Nephron progenitor cell (in vitro differentiated cells): ENCODE measurements at places on chromosomes 4 and X.

GRCh38 chr4:169313732-169314131, 43.0 kb upstream of the SH3RF1 start:
- H3K27ac ChIP-seq = no peak overlapping the region
- DNase-seq = no peak
- peaks cover 19% of the 10 kb centered on the region for H3K4me1 ChIP-seq
- H3K27me3 ChIP-seq = peaks cover 4% of the 10 kb centered on the region

GRCh38 chr4:75633846-75634245, 3.5 kb upstream of the CDKL2 start:
- no peak overlapping the region for H3K27ac ChIP-seq
- H3K4me1 ChIP-seq = peaks cover 39% of the 10 kb centered on the region
- no peak overlapping the region for H3K4me3 ChIP-seq
- H3K27me3 ChIP-seq = peaks cover 11% of the 10 kb centered on the region
- H3K36me3 ChIP-seq = peaks cover 1% of the 10 kb centered on the region

- no peak for DNase-seq
- H3K27me3 ChIP-seq = no peaks in the 10 kb centered on the region
- no peak overlapping the region for H3K4me3 ChIP-seq
- H3K4me1 ChIP-seq = no peaks in the 10 kb centered on the region
- no peak overlapping the region for H3K27ac ChIP-seq
Measured at GRCh38 chr4:79535516-79535915, 127.5 kb upstream of the GK2 start.

DNA sequence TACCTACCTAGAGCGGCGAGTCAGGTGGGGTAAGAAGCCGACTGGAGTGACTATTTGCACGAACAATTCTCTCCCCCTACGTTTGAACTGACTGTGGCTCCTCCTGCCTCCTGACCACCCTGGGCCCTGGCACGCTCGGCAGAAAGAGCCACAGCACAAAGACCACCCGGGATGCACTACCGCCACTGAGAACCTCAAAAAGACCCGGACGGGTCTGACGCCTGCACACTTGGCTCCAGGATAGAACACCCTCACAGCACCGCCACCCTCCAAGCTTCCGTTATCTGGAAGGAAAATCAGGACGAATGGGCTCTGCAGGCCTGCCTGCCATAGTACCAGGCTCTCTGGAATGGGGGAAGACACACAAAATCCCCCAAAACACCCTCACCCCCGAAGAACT, 2.2 kb downstream of the LRPAP1 start:
- H3K4me1 ChIP-seq = peaks cover 60% of the 10 kb centered on the region
- H3K27me3 ChIP-seq = peaks cover 17% of the 10 kb centered on the region
- no peak for DNase-seq
- peaks cover 10% of the 10 kb centered on the region for H3K36me3 ChIP-seq
- H3K4me3 ChIP-seq = peak overlapping the region; percentile 100

- no peak overlapping the region for H3K27ac ChIP-seq
- H3K27me3 ChIP-seq = no peaks in the 10 kb centered on the region
- no peaks in the 10 kb centered on the region for H3K36me3 ChIP-seq
- DNase-seq = no peak
- H3K4me1 ChIP-seq = peaks cover 6% of the 10 kb centered on the region
Measured at GRCh38 chr4:116882503-116882902, 202.9 kb downstream of the TRAM1L1 start.

- peaks cover 21% of the 10 kb centered on the region for H3K4me1 ChIP-seq
- no peak overlapping the region for H3K4me3 ChIP-seq
- no peak for DNase-seq
- no peaks in the 10 kb centered on the region for H3K36me3 ChIP-seq
- no peak overlapping the region for H3K27ac ChIP-seq
Measured at GRCh38 chr4:76439491-76439890, 4.5 kb downstream of the SHROOM3 start.

GRCh38 chrX:21437036-21437435, 62.8 kb downstream of the CNKSR2 start:
- no peaks in the 10 kb centered on the region for H3K27me3 ChIP-seq
- H3K36me3 ChIP-seq = no peaks in the 10 kb centered on the region
- no peaks in the 10 kb centered on the region for H3K4me1 ChIP-seq
- no peak overlapping the region for H3K27ac ChIP-seq
- H3K4me3 ChIP-seq = no peak overlapping the region
- no peak for DNase-seq

- no peak overlapping the region for H3K4me3 ChIP-seq
- H3K36me3 ChIP-seq = peaks cover 40% of the 10 kb centered on the region
- no peak for DNase-seq
- peaks cover 5% of the 10 kb centered on the region for H3K4me1 ChIP-seq
Measured at GRCh38 chrX:96752781-96753180, 68.1 kb downstream of the DIAPH2 start.

DNA sequence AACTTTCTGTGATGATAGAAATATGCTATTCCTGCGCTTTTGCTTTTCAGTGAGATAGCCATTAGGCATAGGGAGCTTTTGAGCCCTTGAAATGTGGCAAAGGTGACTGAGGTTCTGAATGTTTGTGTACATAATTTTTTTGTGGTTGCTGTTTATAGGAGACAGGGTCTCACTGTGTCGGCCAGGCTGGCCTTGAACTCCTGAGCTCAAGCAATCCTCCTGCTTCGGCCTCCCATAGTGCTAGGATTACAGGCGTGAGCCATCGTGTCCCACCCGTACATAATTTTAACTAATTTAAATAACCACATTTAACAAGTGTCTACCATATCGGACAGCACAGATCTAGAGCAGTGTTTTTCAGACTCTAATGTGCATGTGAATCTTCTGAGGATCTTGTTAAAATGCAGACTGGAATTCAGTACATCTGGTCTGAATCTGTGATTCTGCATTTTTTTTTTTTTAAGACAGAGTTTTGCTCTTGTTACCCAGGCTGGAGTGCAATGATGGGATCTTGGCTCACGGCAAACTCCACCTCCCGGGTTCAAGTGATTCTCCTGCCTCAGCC, 45.3 kb downstream of the CASP6 start:
- H3K27ac ChIP-seq = no peak overlapping the region
- peaks cover 19% of the 10 kb centered on the region for H3K36me3 ChIP-seq
- DNase-seq = no peak
- H3K27me3 ChIP-seq = no peaks in the 10 kb centered on the region

DNA sequence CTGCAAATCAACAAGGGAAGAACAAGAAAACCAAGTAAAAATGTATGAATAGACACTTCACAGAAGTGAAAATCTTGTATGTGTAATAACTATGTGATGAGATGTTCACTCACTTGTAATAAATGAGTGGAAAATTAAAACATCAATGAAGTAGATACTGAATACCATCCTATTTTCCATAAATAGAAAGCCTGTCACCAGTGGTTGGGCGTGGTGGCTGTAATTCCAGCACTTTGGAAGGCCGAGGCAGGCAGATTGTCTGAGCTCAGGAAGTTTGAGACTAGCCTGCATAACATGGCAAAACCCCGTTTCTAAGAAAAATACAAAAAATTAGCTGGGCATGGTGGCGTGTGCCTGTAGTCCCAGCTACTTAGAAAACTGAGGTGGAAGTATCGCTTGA, 53.5 kb upstream of the SOD3 start:
- peaks cover 20% of the 10 kb centered on the region for H3K4me1 ChIP-seq
- peaks cover 8% of the 10 kb centered on the region for H3K27me3 ChIP-seq
- DNase-seq = no peak
- H3K4me3 ChIP-seq = no peak overlapping the region

GRCh38 chr4:78796526-78796925, 20.4 kb downstream of the BMP2K start:
- no peak for DNase-seq
- no peaks in the 10 kb centered on the region for H3K27me3 ChIP-seq
- no peak overlapping the region for H3K4me3 ChIP-seq
- peaks cover 27% of the 10 kb centered on the region for H3K36me3 ChIP-seq
- no peak overlapping the region for H3K27ac ChIP-seq

GRCh38 chrX:100405424-100405823, 4.6 kb downstream of the PCDH19 start:
- H3K27ac ChIP-seq = no peak overlapping the region
- peaks cover 14% of the 10 kb centered on the region for H3K27me3 ChIP-seq
- DNase-seq = no peak
- H3K36me3 ChIP-seq = peaks cover 49% of the 10 kb centered on the region
- H3K4me3 ChIP-seq = peak overlapping the region; percentile 79
- peaks cover 55% of the 10 kb centered on the region for H3K4me1 ChIP-seq

- no peaks in the 10 kb centered on the region for H3K27me3 ChIP-seq
- no peak for DNase-seq
- peak overlapping the region; percentile 97 for H3K4me3 ChIP-seq
- H3K27ac ChIP-seq = peak overlapping the region; percentile 98
- H3K36me3 ChIP-seq = peaks cover 33% of the 10 kb centered on the region
- H3K4me1 ChIP-seq = peaks cover 13% of the 10 kb centered on the region
Measured at GRCh38 chr4:70838204-70838603, 1.5 kb downstream of the GRSF1 start.

DNA sequence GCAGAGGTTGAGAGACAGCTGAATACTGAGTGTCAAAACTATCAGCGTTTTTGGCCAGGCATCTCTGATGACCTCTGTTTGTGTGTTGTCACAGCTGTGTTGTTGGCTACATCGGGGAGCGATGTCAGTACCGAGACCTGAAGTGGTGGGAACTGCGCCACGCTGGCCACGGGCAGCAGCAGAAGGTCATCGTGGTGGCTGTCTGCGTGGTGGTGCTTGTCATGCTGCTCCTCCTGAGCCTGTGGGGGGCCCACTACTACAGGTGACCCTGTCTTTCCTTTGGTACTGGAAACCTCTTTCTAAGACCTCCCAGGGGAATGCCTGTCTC, 86.9 kb downstream of the EGF start:
- no peak for DNase-seq
- peaks cover 5% of the 10 kb centered on the region for H3K27me3 ChIP-seq
- H3K27ac ChIP-seq = no peak overlapping the region
- no peak overlapping the region for H3K4me3 ChIP-seq

DNA sequence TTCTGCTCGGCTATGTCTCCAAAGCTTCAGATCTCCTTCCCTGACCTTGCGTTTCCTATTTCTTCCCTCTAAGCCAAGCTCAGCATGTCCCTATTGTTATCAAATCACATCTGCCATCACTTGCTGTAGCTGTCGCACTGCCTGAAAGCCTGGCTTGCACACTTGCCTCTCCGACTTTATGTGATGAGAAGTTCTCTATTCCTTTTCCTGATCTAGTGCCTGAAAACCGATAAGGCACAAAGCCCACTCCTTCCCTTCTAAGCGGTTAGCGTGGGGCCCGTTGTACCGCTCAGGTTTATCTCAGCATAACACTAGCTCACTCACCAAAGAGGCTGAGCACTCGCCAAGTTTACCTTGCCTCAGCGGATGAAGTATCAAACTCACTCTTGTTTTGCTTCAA, 816 bp downstream of the NMU start:
- H3K27me3 ChIP-seq = peaks cover 28% of the 10 kb centered on the region
- H3K4me1 ChIP-seq = peaks cover 46% of the 10 kb centered on the region
- peak; percentile 15 for DNase-seq
- H3K4me3 ChIP-seq = peak overlapping the region; percentile 89

DNA sequence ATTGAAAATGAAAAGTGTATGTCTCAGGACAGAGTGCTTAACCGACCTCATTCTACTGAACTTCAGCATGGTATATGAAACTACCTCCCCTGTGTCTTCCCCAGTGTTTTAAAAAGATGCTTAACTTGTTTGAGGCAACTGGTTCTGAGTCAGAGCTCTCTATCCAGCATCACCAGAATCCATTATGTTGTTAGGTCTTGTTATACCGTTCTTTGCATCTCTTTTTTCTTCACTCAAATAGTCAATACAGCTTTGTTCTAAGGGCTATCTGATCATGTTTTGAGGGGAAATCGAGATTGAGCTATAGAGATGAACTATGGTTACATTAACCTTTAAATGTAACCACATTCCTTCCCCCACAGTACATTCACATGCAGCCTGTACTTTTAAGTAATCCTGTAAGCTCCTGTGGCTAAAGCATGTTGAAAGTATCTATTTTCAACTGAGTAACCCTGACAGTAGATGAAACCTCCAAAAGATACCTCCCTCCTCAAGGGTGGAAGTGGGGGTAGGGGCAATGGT, 514.4 kb downstream of the RPA4 start:
- DNase-seq = no peak
- H3K27ac ChIP-seq = no peak overlapping the region
- H3K36me3 ChIP-seq = no peaks in the 10 kb centered on the region

GRCh38 chr4:73943555-73943954, 38.3 kb downstream of the PF4 start:
- no peaks in the 10 kb centered on the region for H3K36me3 ChIP-seq
- no peak overlapping the region for H3K27ac ChIP-seq
- peaks cover 9% of the 10 kb centered on the region for H3K4me1 ChIP-seq
- H3K4me3 ChIP-seq = peak overlapping the region; percentile 79
- no peak for DNase-seq

DNA sequence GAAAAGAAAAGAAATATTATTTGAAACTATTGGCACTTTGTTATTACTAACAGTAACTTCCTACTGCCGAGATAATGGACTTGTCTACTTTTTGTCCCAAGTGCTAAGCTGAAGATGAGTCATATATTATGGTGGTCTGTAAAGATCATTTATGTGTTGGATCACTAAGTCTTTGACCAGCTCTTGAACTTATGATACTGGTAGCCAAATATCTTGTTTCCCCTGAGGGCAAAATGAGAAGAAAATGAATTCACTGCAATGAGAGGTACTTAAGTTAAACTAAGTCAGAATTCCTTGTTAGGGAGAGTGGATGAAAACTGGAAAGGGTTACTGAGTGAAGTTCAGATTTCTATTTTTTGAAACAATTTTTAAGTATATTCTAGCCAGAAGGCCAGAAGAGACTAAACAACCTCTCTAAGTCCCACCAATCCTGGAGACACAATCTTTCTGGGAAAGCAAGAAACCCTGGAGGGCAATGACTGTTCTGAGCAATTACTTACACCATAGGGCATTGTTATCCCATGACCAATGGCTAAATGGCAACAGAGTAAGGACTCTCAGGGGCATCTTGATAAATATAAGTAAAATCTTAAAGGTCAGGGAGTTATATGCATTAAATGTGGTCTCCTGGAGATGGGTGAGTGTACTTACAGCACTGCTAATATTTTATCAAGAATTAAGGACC, 287.7 kb downstream of the STIM2 start:
- H3K36me3 ChIP-seq = no peaks in the 10 kb centered on the region
- DNase-seq = no peak
- peaks cover 3% of the 10 kb centered on the region for H3K27me3 ChIP-seq
- no peaks in the 10 kb centered on the region for H3K4me1 ChIP-seq

GRCh38 chr4:9600246-9600645, 156.0 kb downstream of the DEFB131A start:
- no peak overlapping the region for H3K27ac ChIP-seq
- no peaks in the 10 kb centered on the region for H3K36me3 ChIP-seq
- no peak for DNase-seq

GRCh38 chrX:79170476-79171035, 26.1 kb downstream of the GPR174 start:
- no peak for DNase-seq
- H3K27me3 ChIP-seq = no peaks in the 10 kb centered on the region
- no peak overlapping the region for H3K27ac ChIP-seq
- no peaks in the 10 kb centered on the region for H3K4me1 ChIP-seq

DNA sequence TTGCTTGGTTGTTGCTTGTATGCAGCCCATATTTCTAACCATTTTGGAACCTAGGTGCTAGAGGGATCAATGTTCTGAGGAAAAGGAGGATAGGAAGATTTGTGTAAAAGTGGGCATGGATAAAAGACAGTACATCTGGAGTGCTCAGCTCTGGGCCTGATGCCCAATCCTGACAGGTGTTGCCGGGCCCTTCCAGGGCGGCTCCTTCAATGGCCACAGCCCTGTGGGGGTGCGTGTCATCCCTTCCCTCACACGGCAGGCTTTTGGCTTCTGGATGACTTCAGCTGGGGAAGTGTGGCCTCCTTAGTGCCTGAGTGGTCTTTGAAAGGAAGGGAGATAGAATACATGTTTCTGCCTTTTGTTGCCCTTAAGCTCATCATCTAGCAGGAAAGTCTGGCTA, 47.2 kb downstream of the NELFA start:
- H3K27ac ChIP-seq = no peak overlapping the region
- no peak overlapping the region for H3K4me3 ChIP-seq
- no peak for DNase-seq
- H3K36me3 ChIP-seq = peaks cover 92% of the 10 kb centered on the region
